ENCODE measurements at places on chromosomes 5 and 9.
A peak's percentile ranks its signal among the peaks of the same experiment; 100 is the strongest.

- DNase-seq = no peak
Observed at GRCh38 chr5:114418176-114419066, 56.6 kb downstream of the KCNN2 start.

DNA sequence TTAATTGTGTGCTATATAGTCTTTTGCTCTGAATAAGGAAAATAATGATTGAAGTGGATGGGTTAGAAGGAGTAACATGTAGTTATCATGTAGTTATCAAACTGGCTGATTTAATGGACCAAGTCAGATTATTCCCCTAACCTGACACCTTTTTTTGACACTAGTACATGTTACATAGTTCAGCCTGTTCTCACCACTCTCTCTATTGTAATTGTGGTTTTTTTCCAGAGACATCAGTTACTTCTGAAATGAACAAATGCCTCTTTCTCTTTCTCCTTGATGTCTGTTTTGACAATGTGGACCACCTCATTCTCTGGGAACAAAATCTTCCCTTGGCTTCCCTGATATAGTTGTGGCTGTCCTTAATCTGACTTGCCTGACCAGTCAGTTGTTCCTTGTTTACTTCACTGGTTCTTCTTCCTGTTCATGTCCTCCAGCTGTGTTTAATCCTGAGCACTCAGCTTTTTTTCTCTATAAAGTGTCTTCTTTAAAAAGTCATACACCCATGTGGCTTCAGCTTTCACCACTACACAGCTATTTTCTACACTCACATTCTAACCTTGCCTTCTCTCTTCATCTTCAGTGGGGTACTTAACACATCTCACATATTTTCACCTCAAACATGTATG lies 243.4 kb downstream of the ARRDC3 start:
- no peak for DNase-seq

DNA sequence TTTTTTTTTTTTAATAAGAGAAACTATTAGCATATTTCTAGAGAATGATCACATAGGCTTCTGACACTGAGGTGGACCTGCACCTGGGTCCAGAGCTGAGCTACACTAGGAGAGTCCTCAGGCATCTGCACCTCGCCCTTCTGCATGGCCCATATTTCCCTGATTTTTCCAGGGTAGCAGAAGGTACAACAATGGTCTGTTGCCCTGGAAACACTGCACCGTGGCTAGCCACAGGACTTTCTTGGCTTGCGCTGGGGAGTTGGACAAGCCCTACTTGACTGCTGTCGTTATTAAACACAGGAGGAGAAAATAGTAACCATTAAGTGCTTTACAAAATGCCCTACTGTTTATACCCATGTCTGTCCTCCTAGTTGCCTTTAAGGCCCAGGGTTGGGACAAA lies 615.7 kb upstream of the MEF2C start:
- DNase-seq = no peak

- no peak for DNase-seq
Observed at GRCh38 chr5:177410575-177410974, 1.2 kb upstream of the F12 start.

GRCh38 chr9:86413971-86414880 lies 60.0 kb upstream of the TUT7 start:
- DNase-seq = peak; percentile 40

- peak; percentile 68 for DNase-seq
Observed at GRCh38 chr9:12702160-12702758, 9.1 kb downstream of the TYRP1 start.

- no peak for DNase-seq
Observed at GRCh38 chr9:26597542-26598149, 295.0 kb downstream of the CAAP1 start.

DNA sequence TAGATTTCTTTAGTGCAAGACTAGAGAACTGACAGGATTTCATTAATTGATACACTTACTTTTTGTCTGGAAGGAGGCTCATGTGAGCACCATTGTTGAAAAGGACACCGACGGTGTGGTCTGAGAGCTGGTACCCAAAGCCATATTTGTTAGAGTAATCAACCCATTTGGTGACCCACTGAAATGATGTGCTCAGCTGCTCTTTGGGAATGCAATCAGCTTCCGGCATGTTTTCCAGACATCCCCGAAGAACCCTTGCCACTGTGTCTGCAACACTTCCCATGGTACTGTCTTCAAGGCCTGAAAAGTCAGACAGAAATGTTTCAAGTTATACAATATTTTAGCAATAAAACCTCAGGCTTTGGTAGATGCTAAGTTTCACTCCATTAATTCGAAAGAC lies 4.4 kb downstream of the PLK2 start:
- DNase-seq = no peak

- peak; percentile 22 for DNase-seq
Observed at GRCh38 chr5:112977440-112977861, 853 bp downstream of the DCP2 start.

- no peak for DNase-seq
Observed at GRCh38 chr9:68522131-68522530, 18.6 kb downstream of the TMEM252 start.

- DNase-seq = no peak
Observed at GRCh38 chr5:153714798-153715197, 224.3 kb downstream of the GRIA1 start.

DNA sequence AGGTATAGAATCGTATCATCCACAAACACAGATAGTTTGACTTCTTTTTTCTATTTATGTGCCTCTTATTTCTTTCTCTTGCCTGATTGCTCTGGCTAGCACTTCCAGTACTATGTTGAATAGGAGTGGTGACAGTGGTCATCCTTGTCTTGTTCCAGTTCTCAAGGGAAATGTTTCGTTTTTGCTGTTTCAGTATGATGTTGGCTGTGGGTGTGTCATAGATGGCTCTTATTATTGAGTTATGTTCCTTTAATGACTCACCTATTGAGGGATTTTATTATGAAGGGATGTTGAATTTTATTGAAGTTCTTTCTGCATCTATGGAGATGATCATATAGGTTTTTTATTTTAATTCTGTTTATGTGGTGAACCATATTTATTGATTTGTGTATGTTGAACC lies 70.3 kb downstream of the ENC1 start:
- DNase-seq = no peak

GRCh38 chr5:133675376-133676154 lies 63.2 kb upstream of the FSTL4 start:
- no peak for DNase-seq

DNA sequence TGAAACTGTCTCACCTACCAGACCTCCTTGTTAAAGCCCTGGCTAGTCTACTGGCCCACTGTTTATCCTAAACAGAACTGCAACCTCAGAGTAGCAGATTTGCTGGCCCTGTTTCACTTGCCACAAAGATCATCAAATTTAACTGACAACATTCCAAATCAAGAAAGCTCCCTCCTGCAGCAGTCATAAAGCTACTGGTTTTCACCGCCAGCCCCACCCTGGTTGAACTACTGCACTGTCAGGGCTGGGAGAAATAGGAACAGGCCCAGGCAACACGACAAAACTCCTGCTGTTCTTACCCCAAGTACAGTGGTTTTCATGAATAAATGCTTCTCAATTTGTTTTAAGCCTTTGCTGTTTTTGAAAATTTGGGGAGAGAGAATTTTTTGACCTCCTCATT lies 63.0 kb downstream of the NR6A1 start:
- DNase-seq = no peak

- no peak for DNase-seq
Observed at GRCh38 chr5:6110441-6111005, 267.8 kb downstream of the MED10 start.

- peak; percentile 40 for DNase-seq
Observed at GRCh38 chr9:34577400-34578240, 11.9 kb downstream of the CNTFR start.

DNA sequence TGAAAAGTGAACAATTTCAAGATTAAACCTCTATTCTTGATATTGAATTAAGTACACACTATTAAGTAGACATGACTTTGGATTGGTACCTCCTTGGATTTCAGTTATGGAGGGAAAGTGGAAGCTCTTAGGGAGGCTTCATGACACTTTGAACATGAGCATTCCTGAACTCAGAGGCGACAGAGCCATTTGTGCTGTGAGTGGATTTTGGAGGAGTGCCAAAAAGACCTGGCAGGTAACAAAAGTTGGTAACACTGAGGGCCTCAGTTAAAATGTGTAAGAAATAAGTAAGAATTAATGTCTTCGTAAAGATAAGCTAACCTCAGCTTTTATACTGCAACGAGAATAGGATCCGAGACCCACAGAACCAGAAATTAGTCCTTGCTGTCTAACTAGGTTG lies 356.7 kb downstream of the ARRDC3 start:
- DNase-seq = no peak

GRCh38 chr9:116471093-116471906 lies 215.8 kb upstream of the TRIM32 start:
- no peak for DNase-seq

- no peak for DNase-seq
Observed at GRCh38 chr5:68467794-68468193, 252.2 kb downstream of the PIK3R1 start.

DNA sequence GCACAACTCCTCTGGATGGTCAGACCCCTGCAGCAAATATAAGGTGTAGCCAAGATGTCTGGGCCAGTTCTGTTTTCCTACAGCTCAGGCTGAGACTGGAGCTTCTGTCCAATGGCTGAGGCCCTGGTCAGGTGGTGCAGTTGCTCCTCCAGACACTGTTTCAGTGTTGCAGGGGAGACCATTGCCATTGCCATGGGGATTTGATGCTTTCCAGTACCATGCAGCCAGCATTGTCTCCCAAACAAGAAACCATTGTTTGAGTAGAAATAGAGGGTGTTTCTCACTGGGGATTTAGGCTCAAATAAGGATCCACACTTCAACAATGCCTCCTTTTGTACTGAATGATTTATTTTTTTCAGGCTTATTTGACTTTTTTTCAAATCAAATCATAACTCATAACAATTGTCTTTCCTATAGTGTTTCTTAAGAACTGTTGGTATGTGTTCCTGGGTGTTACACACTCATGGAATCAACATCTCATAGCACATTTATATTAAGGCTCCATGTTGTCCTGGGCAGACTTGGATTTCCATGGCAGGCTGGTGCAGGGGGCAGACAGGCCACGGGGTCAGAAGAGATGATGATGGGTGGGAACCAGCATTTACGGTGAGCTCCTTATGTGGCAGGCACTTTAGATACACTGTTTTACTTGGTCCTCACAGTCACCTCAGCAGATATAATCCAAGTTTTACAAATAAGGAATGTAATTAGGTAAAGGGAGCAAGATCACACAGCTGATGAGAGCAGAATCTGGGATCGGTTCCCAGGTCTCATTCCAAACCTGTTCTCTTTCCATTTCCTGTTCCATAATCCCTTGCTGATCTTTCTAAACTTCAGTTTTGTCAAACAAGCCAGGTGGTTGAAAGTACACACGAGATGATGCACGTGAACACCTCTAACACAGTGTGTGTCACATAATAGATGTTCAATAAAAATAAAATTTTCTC lies 95.9 kb upstream of the GNAQ start:
- DNase-seq = no peak

- no peak for DNase-seq
Observed at GRCh38 chr5:179250561-179251225, 94.6 kb downstream of the ADAMTS2 start.

DNA sequence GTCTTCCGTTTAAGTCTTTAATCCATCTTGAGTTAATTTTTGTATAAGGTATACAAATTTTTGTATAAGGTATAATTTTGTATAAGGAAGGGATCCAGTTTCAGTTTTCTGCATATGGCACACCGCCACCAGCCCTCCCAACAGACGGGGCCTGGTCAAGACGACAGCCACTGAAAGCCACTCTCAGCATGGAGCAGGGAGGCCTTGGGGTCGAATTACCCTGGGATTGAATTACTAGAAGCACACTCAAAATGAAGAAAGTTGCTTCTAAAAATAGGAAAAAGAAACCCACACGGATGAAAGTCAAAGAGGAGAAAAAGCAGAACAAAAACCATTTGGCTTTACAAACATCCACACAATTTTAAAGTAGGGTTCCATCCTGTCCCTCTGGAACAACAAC lies 586.2 kb upstream of the ADAMTS16 start:
- DNase-seq = no peak

DNA sequence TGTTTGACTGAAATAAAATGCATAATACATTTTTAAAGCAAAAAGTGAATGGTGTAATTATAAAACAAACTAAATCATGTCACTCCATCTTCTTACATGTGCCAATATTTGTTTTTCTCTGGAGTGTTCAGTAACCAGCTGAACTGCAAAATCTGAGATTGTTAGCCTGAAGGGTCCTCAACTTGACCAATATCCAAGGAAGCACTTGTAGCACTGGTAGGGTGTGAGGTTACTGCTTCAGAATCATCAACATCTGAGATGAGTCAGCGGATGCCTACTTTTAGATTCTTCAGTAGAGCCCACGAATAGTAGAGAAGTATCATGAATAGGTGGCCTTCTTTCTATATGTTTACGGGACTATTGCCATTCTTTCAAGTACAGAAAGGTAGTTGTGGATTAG lies 226.7 kb downstream of the TLE4 start:
- no peak for DNase-seq

DNA sequence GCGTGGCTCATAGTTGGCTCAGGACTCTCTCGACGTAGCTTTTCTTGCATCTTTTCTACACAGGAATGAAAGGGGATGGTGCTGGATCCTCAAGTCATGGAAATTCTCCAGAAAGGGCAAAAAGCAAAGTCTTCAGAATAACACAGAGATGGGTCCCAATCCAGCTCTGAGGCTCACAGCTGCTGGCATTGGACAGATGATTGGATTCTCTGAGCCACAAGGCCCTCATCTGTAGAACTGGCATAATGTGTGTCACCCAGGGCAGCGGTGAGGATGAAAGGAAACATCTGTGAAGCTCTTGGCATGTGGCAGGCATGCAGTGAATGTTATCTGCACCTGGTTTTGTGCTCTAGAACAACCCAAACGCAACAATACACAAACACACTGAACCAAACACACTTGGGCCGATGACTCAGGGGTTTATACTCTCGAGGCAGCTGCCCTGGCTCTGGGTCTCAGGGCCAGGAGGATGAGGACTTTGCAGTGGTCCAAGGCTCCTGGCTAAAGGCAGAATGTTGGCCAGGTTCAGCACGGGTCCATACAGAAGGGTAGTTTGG lies 64.0 kb upstream of the UBTD2 start:
- no peak for DNase-seq

- DNase-seq = no peak
Observed at GRCh38 chr9:98318041-98318790, 62.8 kb upstream of the TBC1D2 start.
